Ovary (tissue), 10 donors: ENCODE measurements at places on chromosomes 11 and 22. TPM values are rescaled to one million over a fixed set of nuclear protein-coding genes. Genes with fewer than 3 reads are reported as not detected.
A peak's percentile ranks its signal among the peaks of the same experiment; 100 is the strongest.

The OR51E2 gene
- total RNA-seq: not detected

The MS4A7 gene
- total RNA-seq: 13.0 TPM

The MS4A15 gene
- total RNA-seq: not detected

- H3K4me3 ChIP-seq: no peak overlapping the region
- no peak overlapping the region for H3K27ac ChIP-seq
- H3K4me1 ChIP-seq: peaks cover 26% of the 10 kb centered on the region
Measured at GRCh38 chr11:2775083-2775625, 75.4 kb upstream of the KCNQ1OT1 start.

DNA sequence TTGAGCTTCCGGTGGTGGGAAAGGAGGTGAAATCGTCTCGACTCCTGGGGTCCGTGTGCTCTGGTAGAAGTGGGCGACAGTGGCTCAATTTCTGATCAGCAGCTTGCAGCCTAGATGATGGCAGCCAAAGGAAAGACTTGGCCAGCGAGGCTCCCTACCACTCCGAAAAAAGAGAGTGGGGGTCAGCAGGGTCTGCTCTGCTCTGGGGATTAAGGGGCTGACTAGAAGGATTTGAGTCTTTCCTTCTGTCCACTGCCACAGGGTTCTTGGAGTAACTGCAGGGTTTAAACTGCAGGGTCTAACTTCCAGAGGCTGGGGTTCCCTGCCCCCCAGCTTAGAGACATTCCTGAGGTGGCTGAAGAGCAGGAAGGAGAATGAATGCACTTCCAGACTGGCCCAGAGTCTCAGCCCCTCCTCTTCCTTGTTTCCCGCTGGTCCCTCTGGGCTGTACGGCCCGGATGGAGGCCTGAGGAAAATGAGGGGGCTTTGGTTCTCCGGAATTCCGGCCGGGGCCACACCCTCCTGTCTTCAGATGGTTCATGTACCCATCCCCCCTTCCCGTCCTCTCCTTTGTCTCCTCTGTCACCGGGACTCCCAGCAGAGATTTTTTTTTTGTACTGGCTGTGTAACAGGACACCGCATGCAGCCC is 907 bp downstream of the SERPINH1 start:
- H3K4me3 ChIP-seq: peak overlapping the region; percentile 88
- H3K4me1 ChIP-seq: peaks cover 34% of the 10 kb centered on the region
- peak overlapping the region; percentile 98 for H3K27ac ChIP-seq
- no peaks in the 10 kb centered on the region for H3K27me3 ChIP-seq
- DNase-seq: no peak
- H3K36me3 ChIP-seq: no peaks in the 10 kb centered on the region

GRCh38 chr22:38311323-38311620 is 6.0 kb downstream of the CSNK1E start:
- no peak overlapping the region for H3K27ac ChIP-seq
- H3K4me3 ChIP-seq: no peak overlapping the region
- no peaks in the 10 kb centered on the region for H3K27me3 ChIP-seq
- no peak for DNase-seq
